Neural cell (in vitro differentiated cells): ENCODE measurements at places on chromosomes 1 and 21. TPM values are rescaled to one million over a fixed set of nuclear protein-coding genes. Genes with fewer than 3 reads are reported as not detected.

The RIMKLA gene
- polyA plus RNA-seq, result 35.4 and 37.5 TPM in 2 replicates

The CCDC30 gene
- 11.1 and 13.2 TPM in 2 replicates for polyA plus RNA-seq

The MAB21L3 gene
- not detected in 2 replicates for polyA plus RNA-seq

The CRB1 gene
- 2.3 and 4.8 TPM in 2 replicates for polyA plus RNA-seq

The BLACAT1 gene
- polyA plus RNA-seq, result 5.6 and 6.0 TPM in 2 replicates

The OR2L2 gene
- 0.14 TPM in 1 of 2 replicates, not detected in the other for polyA plus RNA-seq

The TSPAN1 gene
- 0.62 and 0.96 TPM in 2 replicates for polyA plus RNA-seq

The PARS2 gene
- polyA plus RNA-seq, result 1.9 and 2.5 TPM in 2 replicates

The KRTAP19-3 gene
- polyA plus RNA-seq, result not detected in 2 replicates

The SH3BGR gene
- polyA plus RNA-seq, result 5.5 and 13.8 TPM in 2 replicates

The SV2A gene
- 78.1 and 95.3 TPM in 2 replicates for polyA plus RNA-seq

The TNFAIP8L2 gene
- polyA plus RNA-seq, result not detected in 2 replicates

The SFN gene
- 0.25 TPM in 1 of 2 replicates, not detected in the other for polyA plus RNA-seq

The FASLG gene
- not detected in 2 replicates for polyA plus RNA-seq

The TINAGL1 gene
- 1.0 TPM in 1 of 2 replicates, not detected in the other for polyA plus RNA-seq

The MAGI3 gene
- 10.7 and 10.8 TPM in 2 replicates for polyA plus RNA-seq

The C2CD4D gene
- not detected in 2 replicates for polyA plus RNA-seq

The PEX14 gene
- polyA plus RNA-seq, result 13.5 and 18.3 TPM in 2 replicates

The IPP gene
- 4.1 and 8.3 TPM in 2 replicates for polyA plus RNA-seq

The GPA33 gene
- polyA plus RNA-seq, result 0.14 and 0.28 TPM in 2 replicates

The AADACL3 gene
- polyA plus RNA-seq, result not detected in 2 replicates

The INAVA gene
- 1.3 and 3.1 TPM in 2 replicates for polyA plus RNA-seq

The OR2W3 gene
- polyA plus RNA-seq, result 1.1 TPM in 1 of 2 replicates, not detected in the other

The MYOG gene
- not detected in 2 replicates for polyA plus RNA-seq

The GPR37L1 gene
- not detected in 2 replicates for polyA plus RNA-seq

The IVL gene
- not detected in 2 replicates for polyA plus RNA-seq

The IGSF9 gene
- 10.7 and 11.8 TPM in 2 replicates for polyA plus RNA-seq

The S100A7A gene
- 0.24 TPM in 1 of 2 replicates, not detected in the other for polyA plus RNA-seq

The KRTAP13-2 gene
- not detected in 2 replicates for polyA plus RNA-seq

The APCS gene
- not detected in 2 replicates for polyA plus RNA-seq

The APP gene
- polyA plus RNA-seq, result 462 and 470 TPM in 2 replicates

The MYOM3 gene
- polyA plus RNA-seq, result not detected in 2 replicates

The POLR3C gene
- 30.1 and 33.1 TPM in 2 replicates for polyA plus RNA-seq

The ETV3L gene
- not detected in 2 replicates for polyA plus RNA-seq

The KRTAP22-2 gene
- polyA plus RNA-seq, result not detected in 2 replicates
